Activated naive CD8-positive, alpha-beta T cell treated with anti-CD3 and anti-CD28 coated beads, Interleukin-2, amount 10 ng/mL, durations not matched to agents 7 days and 5 days (primary cell): ENCODE measurements at places on chromosomes 1 and 21. TPM values are rescaled to one million over a fixed set of nuclear protein-coding genes. Genes with fewer than 3 reads are reported as not detected.

GRCh38 chr1:151989211-151989862 lies 4.3 kb downstream of the S100A10 start:
- H3K27ac ChIP-seq = peak overlapping the region; percentile 40
- peaks cover 70% of the 10 kb centered on the region for H3K4me1 ChIP-seq
- no peak for DNase-seq
- no peaks in the 10 kb centered on the region for H3K27me3 ChIP-seq

WNT4 gene
- not detected for total RNA-seq

DNA sequence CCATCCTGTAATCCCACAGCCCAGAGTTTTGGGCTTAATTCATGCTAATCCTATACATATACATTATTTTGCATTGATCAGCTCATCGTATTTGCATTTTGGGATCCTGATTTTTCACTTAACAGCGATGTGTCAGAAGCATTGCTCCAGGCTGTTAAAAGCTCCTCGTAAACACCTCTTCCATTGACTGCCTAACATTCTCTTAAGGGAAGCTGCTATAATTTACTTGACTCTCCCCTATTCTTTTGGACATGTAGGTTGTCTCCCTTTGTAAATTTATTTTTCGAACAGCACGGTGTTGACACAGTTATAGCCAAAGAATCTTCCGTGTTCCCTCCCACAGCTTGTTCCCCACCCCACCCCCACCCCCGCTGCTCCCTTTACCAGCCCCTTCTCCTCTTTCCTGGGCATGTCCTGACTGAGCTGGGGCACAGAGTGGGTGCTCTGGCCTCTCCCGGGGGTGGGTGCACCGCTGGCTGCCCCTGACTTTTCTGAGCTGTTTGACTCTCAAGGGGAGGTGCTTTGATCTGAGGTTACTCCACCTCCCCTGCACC lies 22.8 kb downstream of the LDLRAP1 start:
- H3K27me3 ChIP-seq = no peaks in the 10 kb centered on the region
- H3K36me3 ChIP-seq = peaks cover 7% of the 10 kb centered on the region

DNA sequence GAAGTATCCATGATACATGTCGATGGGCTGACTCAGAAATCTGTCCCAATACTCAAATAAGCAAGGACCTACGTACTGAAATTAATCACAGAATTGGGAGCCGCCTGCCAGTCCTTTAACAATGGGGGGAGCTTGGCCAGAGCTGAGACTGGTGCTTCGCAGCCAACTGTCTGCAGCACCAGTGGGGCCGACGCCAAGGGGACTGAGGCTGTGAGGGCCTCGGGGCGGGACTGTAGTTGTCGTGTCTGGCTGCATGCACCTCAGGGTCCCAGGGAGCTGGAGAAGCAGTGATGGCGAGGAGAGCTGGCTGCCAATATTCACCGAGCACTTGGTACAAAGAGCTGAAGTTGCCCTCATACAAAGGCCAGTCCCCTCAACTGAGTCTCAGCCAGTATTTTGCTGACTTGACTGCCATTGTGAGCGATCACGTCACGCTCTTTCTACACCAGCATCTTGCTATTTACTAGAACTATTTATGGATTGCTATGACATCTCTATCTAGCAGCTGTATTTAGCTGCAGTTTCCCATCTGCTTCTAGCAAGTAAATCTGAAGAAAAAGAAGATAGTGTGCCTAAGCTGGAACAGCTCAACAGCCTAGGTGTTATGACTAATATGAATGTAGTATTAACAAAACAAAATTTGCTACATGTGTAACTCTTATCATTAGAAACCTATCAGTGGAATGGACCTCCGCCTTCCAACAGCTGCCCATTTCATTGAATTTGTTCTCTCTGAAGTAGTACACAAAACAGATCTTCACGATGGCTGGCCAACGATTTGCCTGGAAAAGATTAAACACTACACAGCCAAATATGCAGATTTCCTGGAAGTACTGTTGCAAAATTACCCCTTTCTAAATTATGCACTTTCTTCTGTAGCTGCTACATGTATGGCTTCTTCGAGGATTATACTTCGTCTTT lies 29.1 kb downstream of the EVI5 start:
- peaks cover 22% of the 10 kb centered on the region for H3K27me3 ChIP-seq
- DNase-seq = no peak
- no peaks in the 10 kb centered on the region for H3K36me3 ChIP-seq
- no peaks in the 10 kb centered on the region for H3K4me1 ChIP-seq
- H3K27ac ChIP-seq = no peak overlapping the region

- no peaks in the 10 kb centered on the region for H3K36me3 ChIP-seq
- H3K27me3 ChIP-seq = peaks cover 6% of the 10 kb centered on the region
- no peak overlapping the region for H3K4me3 ChIP-seq
Observed at GRCh38 chr1:199859491-199859933, 168.0 kb upstream of the NR5A2 start.

- H3K4me1 ChIP-seq = no peaks in the 10 kb centered on the region
- H3K27ac ChIP-seq = no peak overlapping the region
- no peak overlapping the region for H3K4me3 ChIP-seq
Observed at GRCh38 chr1:4615138-4615470, 39.3 kb upstream of the AJAP1 start.

NPPA gene
- total RNA-seq = not detected

GRCh38 chr21:22345624-22346023 lies 1347.4 kb downstream of the NCAM2 start:
- H3K36me3 ChIP-seq = no peaks in the 10 kb centered on the region
- H3K27me3 ChIP-seq = no peaks in the 10 kb centered on the region
- no peaks in the 10 kb centered on the region for H3K4me1 ChIP-seq
- no peak for DNase-seq

GRCh38 chr1:9181990-9182783 lies 52.4 kb upstream of the H6PD start:
- H3K4me3 ChIP-seq = peak overlapping the region; percentile 96
- peak overlapping the region; percentile 85 for H3K27ac ChIP-seq
- peak; percentile 68 for DNase-seq
- H3K4me1 ChIP-seq = peaks cover 22% of the 10 kb centered on the region
- peaks cover 14% of the 10 kb centered on the region for H3K27me3 ChIP-seq

FCRL5 gene
- 0.33 TPM for total RNA-seq

DNA sequence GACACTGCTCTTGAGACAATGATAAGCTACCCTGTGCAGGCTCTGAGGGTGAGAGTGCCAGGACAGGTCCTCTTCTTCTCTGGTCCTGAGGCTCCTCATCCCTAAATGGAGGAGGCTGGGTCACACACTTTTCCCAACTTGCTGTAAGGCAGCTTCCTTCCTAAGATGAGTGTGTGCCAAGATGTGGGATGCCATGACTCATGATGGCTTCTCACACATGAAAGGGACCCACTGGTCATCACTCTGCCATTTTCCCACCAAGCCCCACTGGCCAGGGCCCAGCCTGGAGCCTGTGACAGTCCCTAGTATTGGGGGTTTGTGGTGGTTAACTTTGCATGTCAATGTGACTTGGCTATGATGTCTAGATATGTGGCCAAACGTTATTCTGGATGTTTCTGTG lies 54.4 kb downstream of the CNIH3 start:
- H3K36me3 ChIP-seq = no peaks in the 10 kb centered on the region
- no peak overlapping the region for H3K4me3 ChIP-seq
- no peak overlapping the region for H3K27ac ChIP-seq
- DNase-seq = no peak

- no peak overlapping the region for H3K27ac ChIP-seq
- H3K36me3 ChIP-seq = no peaks in the 10 kb centered on the region
- peaks cover 12% of the 10 kb centered on the region for H3K27me3 ChIP-seq
- H3K4me3 ChIP-seq = no peak overlapping the region
Observed at GRCh38 chr21:36004441-36004840, 55.9 kb downstream of the SETD4 start.

GRCh38 chr21:17859661-17860060 lies 40.5 kb upstream of the C21orf91 start:
- H3K27me3 ChIP-seq = no peaks in the 10 kb centered on the region
- no peak for DNase-seq
- H3K4me1 ChIP-seq = no peaks in the 10 kb centered on the region
- H3K36me3 ChIP-seq = no peaks in the 10 kb centered on the region
- H3K4me3 ChIP-seq = no peak overlapping the region

DNA sequence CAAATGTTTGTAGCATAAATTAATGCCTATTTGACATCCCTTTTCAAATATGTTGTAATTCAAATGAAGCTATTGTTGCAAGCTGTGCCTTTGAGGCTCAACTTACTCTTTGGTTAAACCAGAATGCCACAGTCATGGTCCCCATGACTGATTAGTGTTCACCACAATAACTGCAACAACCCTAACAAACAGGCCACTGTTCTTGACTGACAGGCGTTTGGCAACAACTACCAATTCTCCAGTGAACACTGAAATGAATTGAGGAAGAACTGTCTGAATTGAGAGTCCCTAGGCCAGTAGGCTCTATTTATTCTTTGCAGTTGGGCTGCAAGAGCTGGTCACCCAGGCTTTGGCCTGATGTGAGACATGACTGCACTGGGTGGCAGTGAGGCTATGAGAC lies 6.6 kb upstream of the TMEM167B start:
- DNase-seq = no peak
- H3K36me3 ChIP-seq = no peaks in the 10 kb centered on the region
- no peak overlapping the region for H3K4me3 ChIP-seq
- H3K4me1 ChIP-seq = peaks cover 4% of the 10 kb centered on the region

MPC2 gene
- total RNA-seq = 64.1 TPM

GRCh38 chr1:24021403-24022266 lies 41.5 kb upstream of the SRSF10 start:
- DNase-seq = no peak
- no peaks in the 10 kb centered on the region for H3K36me3 ChIP-seq
- H3K4me3 ChIP-seq = no peak overlapping the region
- no peak overlapping the region for H3K27ac ChIP-seq
- no peaks in the 10 kb centered on the region for H3K4me1 ChIP-seq
- peaks cover 6% of the 10 kb centered on the region for H3K27me3 ChIP-seq

DNA sequence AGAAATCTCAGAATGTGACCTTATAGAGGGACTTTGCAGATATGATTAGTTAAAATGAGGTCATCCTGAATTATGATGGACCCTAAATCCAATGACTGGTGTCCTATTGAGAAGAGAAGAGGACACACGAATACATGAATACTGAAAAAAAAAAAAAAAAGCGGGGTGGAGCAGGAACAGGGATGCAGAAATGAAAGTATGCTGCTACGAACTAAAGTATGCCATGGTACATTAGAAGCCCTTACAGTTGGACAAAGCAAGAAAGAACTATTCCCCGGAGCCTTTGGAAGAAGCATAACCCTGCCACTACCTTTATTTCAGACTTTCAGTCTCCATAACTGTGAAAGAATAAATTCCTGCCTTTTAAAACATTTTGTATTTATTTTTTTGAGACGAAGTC lies 557.9 kb upstream of the NCAM2 start:
- DNase-seq = no peak
- H3K27me3 ChIP-seq = no peaks in the 10 kb centered on the region
- no peaks in the 10 kb centered on the region for H3K36me3 ChIP-seq
- no peak overlapping the region for H3K4me3 ChIP-seq
- H3K27ac ChIP-seq = no peak overlapping the region

GRCh38 chr1:4468386-4468785 lies 186.0 kb upstream of the AJAP1 start:
- H3K27me3 ChIP-seq = no peaks in the 10 kb centered on the region
- H3K27ac ChIP-seq = no peak overlapping the region
- no peak for DNase-seq
